ENCODE measurements at places on chromosomes 16 and 17.
A peak's percentile ranks its signal among the peaks of the same experiment; 100 is the strongest.

- no peak overlapping the region for H3K4me3 ChIP-seq
- H3K4me1 ChIP-seq: no peaks in the 10 kb centered on the region
- no peaks in the 10 kb centered on the region for H3K36me3 ChIP-seq
- DNase-seq: no peak
- H3K27me3 ChIP-seq: peaks cover 4% of the 10 kb centered on the region
These were observed 266.7 kb downstream of the ENGASE start for GRCh38 chr17:79341222-79341780.

DNA sequence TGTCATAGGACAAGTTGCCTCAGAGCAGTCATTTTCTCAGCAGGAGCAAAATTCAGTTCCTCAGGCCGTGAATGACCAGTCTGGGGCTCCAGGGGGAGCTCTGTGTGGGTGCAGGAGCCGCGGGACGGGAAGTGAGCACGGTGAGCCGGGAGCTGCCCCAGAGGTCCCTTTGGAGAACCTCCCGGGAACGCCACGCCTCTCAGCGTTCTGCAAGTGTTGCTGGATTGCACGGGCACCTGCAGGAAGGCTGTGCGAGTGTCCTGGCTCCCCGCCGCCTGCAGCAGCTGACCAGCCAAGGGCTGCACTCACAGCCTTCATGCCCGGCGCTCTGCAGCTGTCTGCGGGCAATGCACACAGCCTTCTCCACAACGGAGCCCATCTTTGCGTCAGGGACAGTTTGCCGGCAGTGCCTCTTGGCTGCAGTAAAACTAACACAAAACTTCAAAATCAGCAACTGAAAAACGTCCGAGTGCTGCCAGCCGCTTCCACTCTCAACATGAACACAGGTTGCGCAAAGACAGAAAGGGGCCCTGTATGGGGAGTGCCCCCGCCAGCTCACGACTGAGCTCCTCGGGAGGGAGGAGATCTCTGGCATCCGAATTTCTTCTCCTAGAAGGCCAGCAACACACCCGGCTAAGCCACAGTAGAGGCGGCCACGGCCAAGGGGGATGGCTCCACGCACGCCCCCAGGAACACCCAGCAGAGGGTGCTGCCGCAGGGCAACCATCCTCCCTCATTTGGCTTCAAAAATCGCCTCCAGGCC is 16.0 kb downstream of the NDUFAF8 start:
- H3K4me3 ChIP-seq: no peak overlapping the region
- no peaks in the 10 kb centered on the region for H3K4me1 ChIP-seq
- peaks cover 8% of the 10 kb centered on the region for H3K36me3 ChIP-seq
- peak; percentile 93 for DNase-seq
- H3K27me3 ChIP-seq: no peaks in the 10 kb centered on the region

GRCh38 chr16:69143116-69143515 is 10.7 kb downstream of the UTP4 start:
- H3K27ac ChIP-seq: no peak overlapping the region
- H3K4me1 ChIP-seq: no peaks in the 10 kb centered on the region
- no peak for DNase-seq
- no peak overlapping the region for H3K4me3 ChIP-seq
- H3K36me3 ChIP-seq: peaks cover 80% of the 10 kb centered on the region

DNA sequence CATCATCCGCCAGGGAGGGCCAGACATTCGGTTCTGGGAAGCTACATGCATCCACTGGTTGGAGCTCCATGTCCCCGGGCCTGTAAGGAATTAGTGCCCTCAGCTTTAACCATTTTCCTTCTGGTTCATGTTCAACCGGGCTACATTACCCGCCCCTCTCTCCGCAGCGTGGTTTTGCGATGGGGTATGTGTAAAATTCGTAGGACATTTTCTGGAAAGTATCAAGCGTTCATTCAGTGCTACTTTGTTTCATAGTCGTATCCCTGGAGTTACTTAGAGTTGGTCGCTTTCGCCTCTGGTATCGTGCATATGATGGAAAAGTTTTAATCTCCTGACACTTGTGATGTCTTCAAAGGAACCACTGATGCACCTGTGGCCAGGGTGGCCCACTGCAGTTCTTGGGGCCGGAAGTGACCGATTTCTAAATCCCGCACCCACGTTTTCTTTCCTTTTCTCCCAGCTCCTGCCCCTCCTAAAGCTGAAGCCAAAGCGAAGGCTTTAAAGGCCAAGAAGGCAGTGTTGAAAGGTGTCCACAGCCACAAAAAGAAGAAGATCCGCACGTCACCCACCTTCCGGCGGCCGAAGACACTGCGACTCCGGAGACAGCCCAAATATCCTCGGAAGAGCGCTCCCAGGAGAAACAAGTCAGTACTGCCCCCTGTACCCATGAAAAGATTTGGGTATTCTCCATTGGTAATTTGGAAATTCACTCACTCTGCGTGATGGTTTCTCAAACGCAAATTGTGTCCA is 637 bp downstream of the RPL23A start:
- H3K4me3 ChIP-seq: peak overlapping the region; percentile 94
- DNase-seq: no peak

- H3K4me1 ChIP-seq: no peaks in the 10 kb centered on the region
- no peaks in the 10 kb centered on the region for H3K27me3 ChIP-seq
- H3K27ac ChIP-seq: no peak overlapping the region
- no peak overlapping the region for H3K4me3 ChIP-seq
- peaks cover 91% of the 10 kb centered on the region for H3K36me3 ChIP-seq
These were observed 19.1 kb upstream of the PHKG2 start for GRCh38 chr16:30728899-30729672.

DNA sequence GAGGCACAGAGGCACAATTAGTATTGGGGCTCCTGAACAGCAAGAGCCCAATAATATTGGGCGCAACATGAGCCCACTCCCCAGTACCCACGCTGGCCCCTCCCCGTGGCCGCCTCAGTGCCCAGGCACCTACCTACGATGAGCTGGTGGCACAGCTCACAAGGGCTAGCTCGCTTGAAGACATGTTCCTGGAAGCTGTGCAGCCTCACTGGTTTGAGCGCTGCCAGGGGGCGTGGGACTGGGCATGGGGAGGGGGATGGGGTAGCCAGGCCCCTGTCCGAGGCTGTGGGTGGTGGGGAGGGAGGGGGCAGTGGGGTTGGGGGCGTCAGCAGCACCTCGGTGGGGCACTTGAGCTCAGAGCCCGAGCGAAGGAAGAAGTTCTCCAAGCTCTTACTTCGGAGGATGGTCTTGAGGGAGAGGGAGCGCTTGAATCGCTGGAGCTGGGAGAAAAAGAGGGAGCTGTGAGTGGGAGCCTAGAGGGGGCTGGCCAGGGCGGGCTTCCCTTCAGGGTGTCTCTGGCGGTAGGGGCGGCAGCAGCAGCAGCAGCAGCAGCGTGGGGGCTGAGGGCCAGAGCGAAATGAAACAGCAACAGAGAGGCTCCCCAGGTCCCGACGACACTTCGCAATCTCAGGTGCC is 7.9 kb downstream of the STAC2 start:
- H3K4me3 ChIP-seq: no peak overlapping the region
- no peak overlapping the region for H3K27ac ChIP-seq
- DNase-seq: peak; percentile 69
- H3K27me3 ChIP-seq: peaks cover 59% of the 10 kb centered on the region
- H3K36me3 ChIP-seq: no peaks in the 10 kb centered on the region
